GM12878 (cell line): ENCODE measurements at places on chromosomes 12 and 14.

- no peak for DNase-seq
Observed at GRCh38 chr12:11540615-11541310, 108.7 kb upstream of the ETV6 start.

GRCh38 chr12:120204171-120204570 is 3.3 kb upstream of the RPLP0 start:
- no peak for DNase-seq

DNA sequence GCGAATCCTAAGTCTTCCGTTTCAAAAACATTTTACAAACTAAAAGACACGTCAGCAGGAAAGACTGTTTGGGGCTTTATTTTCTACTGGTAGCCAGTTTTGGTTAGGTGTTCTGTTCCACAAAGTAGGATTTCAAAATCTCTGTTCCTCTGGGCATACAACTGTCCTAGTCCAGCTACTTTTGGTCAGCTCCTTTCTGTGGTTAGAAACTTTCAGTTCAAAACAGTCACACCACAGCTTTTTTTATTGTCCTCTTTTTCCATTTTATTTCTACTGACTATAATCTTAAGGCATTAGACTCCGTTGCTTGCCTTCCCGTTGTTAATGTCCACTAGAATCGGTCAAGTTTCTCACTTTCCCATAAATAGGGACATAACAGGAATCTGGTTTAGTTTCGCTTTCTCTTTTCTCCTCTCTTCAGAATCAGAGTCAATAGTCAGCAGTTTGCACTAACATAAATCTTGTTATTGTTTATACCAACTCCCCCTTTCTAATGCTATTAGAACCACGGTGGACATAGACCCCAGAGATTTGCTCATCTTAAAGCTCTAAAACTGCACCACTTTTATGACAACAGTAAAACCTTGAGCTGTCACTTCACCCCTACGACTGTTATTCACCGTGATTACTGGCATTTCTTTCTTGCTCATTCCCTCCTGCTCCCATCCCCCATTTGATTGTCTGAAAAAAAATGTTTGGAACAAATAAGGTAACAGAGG is 41.5 kb upstream of the NPAS3 start:
- DNase-seq = no peak

DNA sequence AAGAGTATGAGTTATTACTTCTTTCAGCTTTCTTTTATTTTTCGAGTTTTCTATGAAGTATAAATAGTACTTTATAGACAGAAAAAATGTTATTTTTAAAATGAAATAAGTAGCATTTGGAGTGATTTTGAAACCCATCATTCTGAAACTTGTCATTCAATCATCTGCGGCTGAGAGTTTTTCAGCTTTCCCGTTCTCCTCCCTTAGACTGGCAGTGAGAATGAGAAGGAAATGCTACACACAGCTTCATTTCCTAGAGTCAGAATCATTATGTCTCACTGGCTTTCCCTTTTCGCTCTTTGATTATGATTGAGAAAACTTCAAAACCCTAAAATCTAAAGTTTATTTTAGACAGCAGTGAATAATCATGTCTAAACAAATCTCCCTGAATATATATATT is 33.7 kb upstream of the GNPNAT1 start:
- peak; percentile 17 for DNase-seq

- DNase-seq = no peak
Observed at GRCh38 chr14:67996235-67996634, 176.7 kb downstream of the RAD51B start.

- no peak for DNase-seq
Observed at GRCh38 chr12:10211101-10211939, 1.4 kb upstream of the GABARAPL1 start.

GRCh38 chr12:96354844-96355534 is 45.2 kb downstream of the CDK17 start:
- no peak for DNase-seq

DNA sequence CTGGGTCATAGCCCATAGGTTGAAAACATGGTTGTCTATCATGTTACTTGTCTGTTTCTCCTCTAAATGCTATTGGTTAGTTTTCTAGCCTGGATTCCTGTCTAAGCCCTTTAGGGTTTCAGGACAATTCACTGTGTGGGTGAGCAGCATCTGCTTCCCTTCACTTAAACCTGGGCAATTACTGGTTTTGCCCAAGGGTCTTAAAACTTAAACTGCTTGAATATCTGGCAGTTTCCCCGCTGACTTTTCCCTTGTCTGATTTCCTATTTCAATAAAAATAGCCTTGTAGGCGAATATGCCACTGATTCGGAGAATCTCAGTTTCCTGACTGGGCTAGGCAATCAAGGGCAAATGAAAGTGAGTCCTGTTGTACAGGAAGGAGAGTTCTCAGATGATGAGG is 138.7 kb upstream of the FGD4 start:
- DNase-seq = no peak

DNA sequence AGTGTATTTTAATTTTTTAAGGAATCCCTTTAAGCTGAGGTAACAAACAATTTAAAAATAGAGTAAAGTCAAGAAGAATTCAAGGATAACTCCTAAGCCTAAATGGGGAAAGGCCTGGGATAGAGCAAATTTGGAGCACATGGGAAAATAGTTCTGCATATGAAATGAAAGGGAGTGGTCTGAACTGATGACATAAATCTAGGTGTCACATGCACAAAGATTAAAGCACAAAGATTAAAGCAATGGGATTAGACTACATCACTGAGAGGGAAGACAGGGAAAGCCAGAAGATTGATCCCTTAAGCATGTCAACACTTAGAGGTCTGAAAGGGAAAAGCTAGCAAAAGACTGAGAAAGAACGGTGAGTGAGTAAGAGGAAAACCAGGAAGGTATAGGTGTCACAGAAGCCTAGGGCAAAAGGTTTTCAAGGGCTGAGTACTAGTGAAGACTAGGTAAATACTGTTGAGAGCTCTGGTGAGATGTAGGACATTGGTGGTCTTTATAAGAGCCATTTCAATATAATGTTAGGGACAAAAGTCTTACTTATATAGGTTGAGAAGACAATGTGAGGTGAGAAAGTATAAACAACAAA is 59.6 kb downstream of the SEC23A start:
- no peak for DNase-seq

- no peak for DNase-seq
Observed at GRCh38 chr12:83388551-83388950, 701.8 kb downstream of the TMTC2 start.

GRCh38 chr12:13196130-13196921 is at the start of gene EMP1:
TSS of gene EMP1 (plus strand) at chr12:13196726. CDS start at chr12:13211511, 14,785 bp downstream.
- peak; percentile 39 for DNase-seq

- no peak for DNase-seq
Observed at GRCh38 chr14:67641902-67642749, 22.4 kb downstream of the ARG2 start.

DNA sequence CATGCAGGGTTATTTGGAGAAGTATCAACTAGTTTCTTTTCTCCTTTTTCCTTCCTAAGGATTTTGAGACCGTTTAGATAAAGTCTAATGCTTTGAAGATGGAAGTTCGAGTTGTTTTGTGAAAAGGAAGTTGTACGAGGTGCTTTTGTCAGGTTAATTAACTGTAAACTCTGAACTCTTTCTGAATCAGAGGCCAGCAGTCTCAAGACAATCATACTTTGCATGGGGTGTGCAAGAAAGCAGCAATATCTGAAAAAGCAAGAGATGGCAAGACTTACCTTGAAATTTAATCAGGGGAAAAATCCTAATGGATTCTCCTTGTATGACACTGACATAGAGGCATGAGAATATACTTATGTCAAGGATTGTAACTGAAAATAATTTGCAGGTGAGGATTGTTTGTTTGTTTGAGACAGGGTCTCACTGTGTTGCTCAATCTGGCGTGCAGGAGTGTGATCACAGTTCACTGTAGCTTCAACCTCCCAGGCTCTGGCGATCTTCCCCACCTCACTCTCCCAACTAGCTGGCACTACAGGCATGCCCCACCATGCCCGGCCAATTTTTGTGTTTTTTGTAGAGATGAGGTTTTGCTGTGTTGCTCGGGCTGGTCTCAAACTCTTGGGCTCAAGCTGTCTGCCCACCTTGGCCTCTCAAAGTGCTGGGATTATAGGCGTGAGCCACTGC is 170.2 kb upstream of the HMGA2 start:
- DNase-seq = no peak

- no peak for DNase-seq
Observed at GRCh38 chr12:110807640-110808039, 39.1 kb upstream of the CCDC63 start.
